Mammary epithelial cell (primary cell): ENCODE measurements at places on chromosomes 1 and 21. TPM values are rescaled to one million over a fixed set of nuclear protein-coding genes. Genes with fewer than 3 reads are reported as not detected.
A peak's percentile ranks its signal among the peaks of the same experiment; 100 is the strongest.

ATP1A4 gene
- under 0.01 TPM for total RNA-seq

PAFAH2 gene
- 15.1 and 17.7 TPM in 2 replicates for total RNA-seq

GRCh38 chr1:173112129-173112528 is 61.4 kb upstream of the TNFSF18 start:
- DNase-seq: peak; percentile 62

GRCh38 chr1:40299366-40300248 is 17.5 kb downstream of the COL9A2 start:
- no peak for DNase-seq

GRCh38 chr1:181647314-181648035 is 164.2 kb downstream of the CACNA1E start:
- peak; percentile 12 for DNase-seq

GRCh38 chr1:207298636-207299398 is 22.7 kb upstream of the CD55 start:
- DNase-seq: no peak

DNA sequence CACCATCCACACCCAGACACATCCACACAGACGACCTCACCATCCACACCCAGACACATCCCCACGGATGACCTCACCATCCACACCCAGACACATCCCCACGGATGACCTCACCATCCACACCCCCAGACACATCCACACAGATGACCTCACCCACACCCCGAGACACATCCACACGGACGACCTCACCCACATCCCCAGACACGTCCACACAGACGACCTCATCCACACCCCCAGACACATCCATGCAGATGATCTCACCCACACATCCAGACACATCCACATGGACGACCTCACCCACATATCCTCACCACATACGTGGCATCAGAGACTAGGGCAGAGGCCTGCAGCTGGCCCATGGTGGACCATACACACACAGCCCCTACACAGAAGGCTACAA is 14.7 kb upstream of the FABP3 start:
- DNase-seq: no peak

DNA sequence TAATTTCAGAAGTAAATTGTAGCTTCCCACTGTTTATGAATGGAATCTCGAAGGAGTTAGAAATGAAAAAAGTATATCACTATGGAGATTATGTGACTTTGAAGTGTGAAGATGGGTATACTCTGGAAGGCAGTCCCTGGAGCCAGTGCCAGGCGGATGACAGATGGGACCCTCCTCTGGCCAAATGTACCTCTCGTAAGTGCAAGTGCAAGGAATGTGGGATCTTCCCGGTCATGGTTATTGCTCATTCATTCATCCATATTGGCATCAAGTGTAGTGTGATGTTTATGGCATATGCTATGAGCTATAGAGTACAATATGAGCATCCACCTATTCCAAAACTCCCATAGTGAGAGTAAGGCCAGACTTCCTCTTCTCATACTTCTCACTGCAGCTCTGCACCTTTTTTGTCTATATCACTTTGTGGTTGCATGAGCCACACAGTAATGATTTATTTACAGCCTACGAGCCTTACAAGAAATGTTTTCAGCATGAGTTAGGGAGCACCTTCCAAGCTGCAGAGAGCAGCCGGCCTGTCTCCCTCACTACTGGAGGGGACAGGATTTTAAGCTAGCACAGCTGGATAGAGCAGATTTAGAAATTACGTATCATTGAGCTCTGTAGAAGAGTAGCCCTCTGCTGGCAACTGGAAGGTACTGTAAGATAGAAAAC is 24.9 kb upstream of the CR1L start:
- peak; percentile 39 for DNase-seq

DNA sequence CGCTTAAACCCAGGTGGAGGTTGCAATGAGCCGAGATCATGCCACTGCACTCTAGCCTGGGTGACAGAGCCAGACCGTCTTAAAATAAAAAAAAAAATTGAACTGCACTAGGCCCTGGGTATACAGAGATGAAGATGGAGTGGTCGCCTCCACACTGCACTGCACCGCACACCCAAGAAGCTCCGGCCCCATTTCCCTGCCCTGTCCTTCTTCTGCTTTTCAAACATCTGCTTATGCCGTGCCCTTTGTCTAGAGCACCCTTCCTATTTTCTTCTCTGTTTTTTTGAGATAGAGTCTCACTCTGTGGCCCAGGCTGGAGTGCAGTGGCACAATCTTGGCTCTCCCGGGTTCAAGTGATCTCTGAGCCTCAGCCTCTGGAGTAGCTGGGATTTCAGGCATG is 17.4 kb downstream of the IQGAP3 start:
- DNase-seq: no peak

- no peak for DNase-seq
These were observed 87.0 kb downstream of the EIF4G3 start for GRCh38 chr1:21089731-21090130.

DNA sequence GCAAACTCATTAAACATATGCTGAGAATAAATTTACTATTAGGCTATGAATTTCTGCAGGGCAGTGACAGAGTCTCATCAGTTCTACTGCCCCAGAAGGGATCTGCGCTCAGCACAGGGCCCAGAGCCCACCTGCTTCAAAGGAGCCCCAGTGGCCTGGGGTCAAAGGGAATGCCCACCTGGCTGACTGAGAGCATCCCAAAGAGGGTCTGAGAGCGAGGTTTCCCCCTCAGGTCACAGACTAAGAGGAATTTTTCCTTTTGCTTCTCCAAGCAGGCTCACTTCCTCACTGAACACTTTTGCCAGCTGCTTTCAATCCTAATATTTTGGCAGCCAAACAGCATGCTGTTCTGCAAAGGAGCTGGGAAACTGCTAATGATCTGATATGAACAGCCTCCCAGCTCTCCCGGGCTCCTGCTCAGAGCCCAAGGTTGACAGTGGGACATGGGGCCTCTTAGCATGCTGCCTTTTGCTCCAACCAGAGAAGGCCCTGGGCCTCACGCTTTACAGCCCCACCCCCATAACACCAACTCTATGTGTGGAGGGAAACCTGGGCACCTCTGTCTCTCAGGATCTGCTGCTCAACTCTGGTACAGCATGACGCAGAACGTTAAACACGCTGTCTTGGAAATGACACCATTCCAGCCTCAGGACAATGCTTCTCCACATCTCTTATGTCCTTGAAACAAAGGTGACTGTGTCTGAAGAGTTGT is 70.7 kb upstream of the SYT6 start:
- DNase-seq: no peak

DNA sequence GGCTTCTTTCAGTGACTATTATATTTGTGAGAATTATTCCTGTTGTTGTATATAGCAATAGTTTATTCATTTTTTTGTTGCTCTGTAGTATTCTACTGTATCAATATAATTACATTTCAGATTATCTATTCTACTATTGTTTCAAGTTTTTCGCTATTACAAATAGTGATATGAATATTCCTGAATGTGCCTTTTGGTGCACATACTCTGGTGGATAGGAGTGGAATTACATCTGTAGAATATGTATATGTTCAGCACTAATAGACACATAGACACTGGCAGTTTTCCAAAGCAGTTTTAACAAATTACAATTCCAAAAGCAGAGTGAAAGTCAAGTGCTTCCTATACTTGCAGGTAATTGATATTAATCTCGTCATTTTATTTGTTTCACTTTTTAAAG is 696.2 kb upstream of the PRMT6 start:
- DNase-seq: no peak

- no peak for DNase-seq
These were observed 438.2 kb upstream of the LRRC7 start for GRCh38 chr1:69129538-69129937.

GRCh38 chr1:47230692-47231300 is 1.2 kb downstream of the TAL1 start:
- DNase-seq: no peak

- no peak for DNase-seq
These were observed 448.9 kb upstream of the ADGRL2 start for GRCh38 chr1:81351864-81352263.

- no peak for DNase-seq
These were observed 67.3 kb upstream of the OLIG2 start for GRCh38 chr21:32958288-32959002.

DNA sequence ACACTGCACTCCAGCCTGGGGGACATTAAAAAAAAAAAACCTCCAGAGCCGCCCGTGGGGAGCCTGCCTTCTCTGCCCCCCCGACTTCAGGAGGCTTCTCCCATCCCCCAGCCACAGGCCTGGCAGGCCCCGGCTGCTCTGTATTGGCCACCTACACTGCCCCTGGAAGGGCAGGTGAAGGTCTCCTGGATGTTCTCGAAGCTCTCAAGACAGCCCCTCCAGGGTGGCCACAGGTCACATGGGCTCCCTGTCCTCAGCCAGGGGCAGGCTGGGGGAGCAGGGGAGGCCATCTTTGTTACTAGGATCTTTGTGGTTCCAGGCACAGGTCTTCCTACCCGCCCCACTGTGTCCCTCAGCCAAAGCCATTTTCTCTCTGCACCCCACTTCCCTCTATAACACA is 32.8 kb downstream of the PADI6 start:
- DNase-seq: no peak

- no peak for DNase-seq
These were observed 8.8 kb downstream of the TMCC2 start for GRCh38 chr1:205236526-205236925.

- DNase-seq: no peak
These were observed 62.3 kb downstream of the ST6GALNAC3 start for GRCh38 chr1:76136894-76137293.
